ENCODE measurements at places on chromosomes 4 and X.

GRCh38 chr4:61336488-61336887 is 136.4 kb downstream of the ADGRL3 start:
- DNase-seq = no peak

GRCh38 chr4:181085557-181085956 is 1157.6 kb upstream of the TENM3 start:
- no peak for DNase-seq

DNA sequence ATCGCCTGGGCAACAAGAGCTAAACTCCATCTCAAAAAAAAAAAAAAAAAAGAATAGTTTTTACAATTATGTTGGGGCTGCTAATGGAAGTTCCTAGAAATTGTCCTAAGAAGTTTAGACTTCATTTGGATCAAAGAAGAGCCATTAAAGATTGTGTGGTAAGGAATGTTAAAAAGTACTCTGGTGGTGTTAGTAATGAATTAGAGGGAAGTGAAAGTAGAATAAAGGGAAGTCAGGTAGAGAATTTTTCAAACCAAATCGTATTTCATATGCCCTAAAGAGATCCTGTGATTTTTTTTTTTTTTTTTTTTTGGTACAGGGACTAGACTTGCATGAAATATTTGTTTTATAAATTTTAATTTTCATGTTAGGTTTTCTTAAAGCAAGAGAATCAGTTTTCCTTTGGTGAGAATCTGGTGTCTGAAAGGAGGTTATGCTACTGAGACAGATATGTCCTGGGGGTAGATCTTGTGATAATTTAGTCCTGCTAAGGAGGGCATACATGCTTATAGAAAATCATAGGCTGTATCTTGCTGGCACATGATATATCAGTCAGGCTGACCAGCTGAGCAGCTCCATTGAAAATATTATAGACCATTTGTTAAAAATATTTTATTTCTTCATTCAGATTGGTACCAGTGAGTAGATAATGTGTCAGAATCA is 10.7 kb downstream of the SEC24B start:
- DNase-seq = no peak

DNA sequence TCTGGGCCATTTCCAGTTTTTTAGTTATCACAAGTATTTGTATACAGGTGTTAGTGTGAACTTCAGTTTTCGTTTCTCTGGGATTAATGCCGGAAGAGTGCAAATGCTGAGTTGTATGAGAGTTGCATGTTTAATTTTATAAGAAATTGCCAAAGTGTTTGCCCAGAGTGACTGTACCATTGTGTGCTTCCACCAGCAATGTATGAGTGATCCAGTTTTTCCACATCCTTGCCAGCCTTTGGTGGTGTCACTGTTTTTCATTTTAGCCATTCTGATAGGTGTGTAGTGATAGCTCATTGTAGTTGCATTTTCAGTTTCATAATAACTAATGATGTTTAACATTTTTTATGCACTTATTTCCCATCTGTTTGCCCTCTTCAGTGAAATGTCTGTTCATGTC is 18.4 kb downstream of the PLS3 start:
- DNase-seq = no peak

- DNase-seq = no peak
Measured at GRCh38 chrX:108734426-108734825, 1.9 kb downstream of the IRS4 start.
